Muscle of back (tissue), 13 donors: ENCODE measurements at places on chromosomes 5 and 9. TPM values are rescaled to one million over a fixed set of nuclear protein-coding genes. Genes with fewer than 3 reads are reported as not detected.
A peak's percentile ranks its signal among the peaks of the same experiment; 100 is the strongest.

- no peak for DNase-seq
Measured at GRCh38 chr9:126127591-126127990, 199.0 kb upstream of the MVB12B start.

- no peak for DNase-seq
Measured at GRCh38 chr5:116827078-116827477, 252.5 kb upstream of the SEMA6A start.

DNA sequence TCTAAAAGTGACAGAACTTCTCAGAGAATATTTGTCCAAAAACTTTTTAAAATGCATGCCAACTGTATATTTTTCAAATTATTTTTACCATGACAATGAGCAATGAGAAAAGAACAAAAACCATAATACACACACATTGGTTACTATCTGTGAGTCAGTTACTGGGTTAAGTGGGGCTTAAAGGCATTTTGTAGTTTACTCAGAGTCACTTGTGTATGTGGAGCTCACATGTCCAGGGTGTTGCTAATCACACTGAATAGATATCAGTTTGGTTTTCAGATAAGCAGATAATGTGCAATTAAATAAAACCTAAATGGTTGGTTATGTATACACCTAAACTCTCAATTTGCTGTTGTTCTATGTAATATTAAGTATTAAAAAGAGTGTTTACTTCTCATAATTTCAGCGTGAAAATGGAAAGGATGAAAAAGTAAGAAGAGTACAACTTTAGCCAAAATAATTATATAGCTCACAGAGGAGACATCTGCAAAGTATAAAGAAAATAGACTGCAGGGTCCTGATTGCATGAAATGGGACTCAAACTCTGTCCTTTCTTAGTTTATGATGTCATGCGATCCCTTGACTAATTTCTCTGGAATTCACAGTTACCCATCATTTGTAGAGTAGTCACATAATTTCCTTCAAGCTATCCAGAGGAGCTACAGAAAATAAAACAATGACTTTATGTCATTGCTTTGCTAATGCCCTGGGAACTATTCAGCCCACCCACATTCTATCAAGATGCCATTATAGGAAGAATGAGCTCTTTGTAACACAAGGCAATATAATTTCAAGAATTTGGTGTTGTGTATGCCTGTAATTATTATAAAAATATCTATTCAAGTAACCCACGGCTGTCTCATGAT, 388.0 kb upstream of the ZNF608 start:
- peak; percentile 84 for DNase-seq

- peak; percentile 22 for DNase-seq
Measured at GRCh38 chr9:84136119-84136868, 155.7 kb downstream of the RMI1 start.

DNA sequence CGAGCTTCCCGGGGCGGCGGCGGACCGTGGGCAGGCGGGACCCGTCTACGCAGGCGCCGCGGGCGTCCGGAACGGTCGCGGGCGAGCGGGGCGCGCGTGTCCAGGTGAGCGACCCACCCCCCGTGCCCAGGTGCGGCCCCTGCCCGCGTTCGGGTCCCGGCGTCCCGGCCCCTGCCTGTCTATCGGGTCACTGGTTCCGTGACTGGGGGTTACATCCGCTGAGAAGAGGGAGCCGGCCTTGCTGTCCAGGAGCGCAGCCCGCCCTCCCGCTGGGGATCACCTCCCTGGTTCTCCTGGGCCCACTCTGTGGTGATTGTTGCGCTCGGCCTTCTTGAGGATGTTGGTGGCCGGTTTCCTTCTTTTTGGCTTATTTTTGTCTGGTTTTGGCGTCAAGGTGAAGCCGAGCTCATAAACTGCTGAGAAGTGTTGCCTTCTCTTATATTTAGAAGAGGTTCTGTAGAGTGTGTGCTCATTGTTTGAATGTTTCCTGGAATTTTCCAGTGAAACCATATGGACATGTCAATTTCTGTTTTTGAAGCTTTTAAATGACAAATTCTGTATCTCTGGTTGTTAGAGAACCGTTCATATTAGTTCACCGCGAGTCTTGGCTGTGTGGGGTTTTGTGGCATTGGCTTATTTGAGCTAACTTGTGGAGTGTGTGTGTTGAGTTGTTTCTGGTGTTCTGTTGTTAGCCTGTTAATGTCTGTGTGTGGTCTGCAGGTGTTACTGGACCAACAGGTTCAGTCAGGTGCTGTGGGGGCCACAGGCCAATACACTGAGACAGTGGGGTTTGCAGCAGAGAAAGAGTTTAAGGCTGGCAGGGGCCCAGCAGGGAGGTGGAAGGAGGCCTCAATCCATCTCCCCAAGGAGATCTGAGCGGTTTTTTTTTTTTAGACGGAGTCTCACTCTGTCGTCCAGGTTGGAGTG, 621 bp downstream of the CEP72 start:
- DNase-seq: peak; percentile 5

DNA sequence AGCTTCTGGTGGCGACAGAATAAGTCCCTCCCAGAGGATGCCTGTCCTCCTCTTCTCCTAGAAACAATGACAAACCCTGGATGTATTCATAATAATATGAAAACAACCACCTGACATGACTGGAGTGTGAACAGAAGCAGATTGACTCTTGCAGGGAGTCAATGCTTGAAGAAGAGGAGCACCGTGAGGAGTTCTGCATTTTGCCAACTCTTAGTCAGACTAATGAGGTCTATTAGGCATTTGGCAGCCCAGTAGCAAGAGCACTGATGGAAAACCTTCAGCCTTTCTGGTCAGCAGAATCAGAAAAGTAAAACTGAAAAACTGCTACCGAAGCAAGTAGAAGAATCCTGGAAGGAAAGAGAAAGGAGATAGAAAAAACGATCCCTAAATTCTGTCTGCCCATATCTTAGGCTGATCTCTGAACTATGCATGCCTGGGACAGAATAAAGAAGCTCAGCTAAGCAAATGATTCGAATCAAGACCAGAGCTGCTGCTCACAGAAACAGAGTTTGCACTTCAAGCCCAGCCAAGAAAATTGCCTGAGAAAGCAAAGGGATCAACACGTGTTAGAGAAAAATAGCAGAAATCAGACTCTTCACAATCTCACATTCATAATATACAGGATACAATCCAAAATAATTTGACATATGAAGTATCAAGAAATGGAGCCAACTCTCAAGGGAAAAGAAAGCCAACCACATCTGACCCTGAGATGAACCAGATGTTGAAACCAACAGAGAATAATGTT, 69.5 kb upstream of the OSMR start:
- DNase-seq: peak; percentile 81

DNA sequence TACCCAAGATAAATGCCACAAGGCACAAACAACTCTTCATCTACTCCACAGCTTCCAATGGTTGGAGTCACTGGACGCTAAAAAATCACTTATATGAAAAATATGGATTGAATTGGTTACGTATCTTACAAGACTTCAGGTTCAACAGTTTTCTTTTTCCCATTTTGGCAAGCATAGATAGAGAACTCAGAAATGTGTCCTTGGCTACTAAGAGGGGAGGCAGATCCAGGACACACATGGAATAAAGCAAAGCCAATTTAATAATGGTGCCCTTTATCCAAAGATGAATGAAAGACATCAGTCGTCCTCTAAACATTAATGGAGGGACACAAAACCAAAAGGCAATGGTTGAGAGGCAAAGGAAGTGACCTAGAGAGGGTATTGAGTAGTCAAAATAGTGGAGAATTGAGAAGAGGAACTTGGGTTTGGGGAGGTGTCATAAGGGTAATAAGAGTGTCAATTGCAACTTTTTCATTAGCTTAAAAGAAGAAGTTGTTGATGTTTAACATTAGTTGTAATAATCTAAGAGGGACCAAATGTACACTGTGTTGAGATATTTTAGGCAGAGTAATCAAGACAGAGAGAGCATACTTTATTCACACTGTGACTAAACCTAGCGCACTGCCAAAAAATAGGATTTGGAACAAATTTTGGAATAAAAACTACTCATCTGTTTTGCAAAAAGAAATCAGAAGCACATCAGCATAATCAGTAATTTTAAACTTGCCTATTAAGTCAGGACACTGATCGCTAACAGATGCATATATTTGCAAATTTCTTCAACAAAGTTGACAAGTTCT, 308.2 kb downstream of the ARL15 start:
- peak; percentile 70 for DNase-seq

DNA sequence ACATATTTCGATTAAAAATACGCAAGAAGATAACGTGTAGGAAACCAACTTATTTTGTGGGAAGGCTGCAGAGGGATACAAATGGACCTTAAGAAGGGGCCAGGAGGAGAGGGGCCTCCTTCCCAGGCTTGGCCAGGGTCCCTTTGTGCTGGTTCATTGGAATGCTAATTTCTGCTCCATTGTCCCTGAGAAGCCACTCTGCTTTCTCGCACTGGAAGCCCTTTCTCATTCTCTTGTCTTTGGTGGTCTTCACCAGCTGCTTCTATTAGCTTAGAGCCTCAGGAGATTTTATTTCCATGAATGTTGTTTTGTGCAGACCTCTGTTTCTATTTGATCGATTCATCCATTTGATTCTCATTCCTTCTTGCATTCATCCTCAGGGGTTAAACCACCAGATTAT, 325.4 kb downstream of the TMEM38B start:
- DNase-seq: no peak

FAM193B gene
- polyA plus RNA-seq: 44.6 TPM

DMGDH gene
- 2.5 TPM for polyA plus RNA-seq

C9orf78 gene
- 56.9 TPM for polyA plus RNA-seq
